ENCODE measurements at places on chromosomes 13 and 19.
A peak's percentile ranks its signal among the peaks of the same experiment; 100 is the strongest.

GRCh38 chr19:7772752-7773291 lies 9.8 kb downstream of the CLEC4M start:
- no peak for DNase-seq

GRCh38 chr19:43624933-43625332 lies 5.5 kb upstream of the ZNF428 start:
- peak; percentile 77 for DNase-seq

- DNase-seq, result no peak
Measured at GRCh38 chr13:73341748-73342147, 282.9 kb downstream of the KLF5 start.

DNA sequence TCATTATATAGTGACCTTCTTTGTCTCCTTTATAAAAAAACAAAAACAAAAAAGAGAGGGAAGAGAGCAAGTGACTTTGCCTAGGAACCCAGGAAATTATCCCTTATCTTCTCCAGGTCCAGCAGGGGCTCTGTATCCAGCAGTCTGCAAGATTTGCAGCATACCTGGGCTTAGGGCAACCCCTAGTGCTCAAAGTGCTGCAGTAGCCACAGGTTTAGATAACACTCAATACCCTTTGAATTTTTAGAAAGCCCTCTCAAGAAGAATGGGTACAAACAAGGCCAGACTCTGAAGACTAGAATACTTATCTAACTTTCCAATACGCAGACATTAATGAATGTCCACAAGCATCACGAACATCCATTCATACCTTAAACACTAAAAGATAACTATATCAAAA lies 43.2 kb downstream of the CCNA1 start:
- DNase-seq, result no peak

- no peak for DNase-seq
Measured at GRCh38 chr13:101686003-101686402, 233.5 kb downstream of the ITGBL1 start.

DNA sequence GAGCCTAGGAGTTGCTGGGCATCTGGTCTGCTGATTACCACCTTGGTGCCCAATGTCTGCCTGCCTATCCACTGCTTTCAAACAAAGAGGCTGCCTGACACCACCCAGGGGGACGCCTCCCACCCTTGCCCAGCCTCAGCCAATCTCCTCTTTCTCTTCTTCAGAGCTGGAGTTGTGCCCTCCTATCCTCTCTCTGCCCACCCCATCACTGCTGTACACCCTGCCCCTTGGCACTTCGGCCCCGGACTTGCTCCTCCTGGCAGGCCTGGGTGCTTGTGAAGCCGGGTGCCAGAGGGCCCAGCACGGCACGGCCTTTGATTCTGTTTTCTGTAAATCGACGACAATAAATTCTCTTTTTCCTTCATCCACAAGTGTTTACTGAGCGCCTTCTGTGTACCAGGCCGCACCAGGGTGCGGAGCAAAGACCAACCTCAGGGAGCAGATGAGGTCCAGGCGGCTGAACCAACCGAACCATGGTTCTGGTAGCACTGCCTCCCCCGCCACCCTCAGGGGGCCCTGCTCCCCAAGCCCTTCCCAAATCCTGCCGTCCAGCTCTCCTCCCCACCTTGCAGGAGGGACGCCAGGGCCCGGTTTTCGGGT lies 5.0 kb downstream of the RNF225 start:
- no peak for DNase-seq

- no peak for DNase-seq
Measured at GRCh38 chr19:58334691-58335249, 8.0 kb downstream of the ZSCAN22 start.

DNA sequence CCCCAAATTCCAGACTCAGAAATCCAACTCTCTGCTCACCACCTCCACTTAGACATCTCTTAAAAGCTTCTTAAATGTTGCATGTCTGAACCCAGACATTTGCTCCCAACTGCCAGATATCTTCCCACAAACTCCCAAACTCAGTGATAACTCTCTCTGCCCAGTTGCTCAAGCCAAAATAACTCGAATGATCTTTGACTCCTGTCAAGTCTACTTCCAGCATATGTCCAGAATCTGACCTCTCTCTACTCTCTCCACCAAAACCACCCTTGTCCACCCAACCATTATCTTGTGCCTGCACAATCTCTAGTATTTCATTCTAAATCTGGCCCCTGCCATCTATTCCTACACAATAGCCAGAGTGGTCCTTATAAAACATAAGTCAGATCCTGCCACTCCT lies 99.3 kb downstream of the FGF14 start:
- DNase-seq, result no peak

GRCh38 chr13:110876609-110877008 lies 38.3 kb downstream of the ANKRD10 start:
- DNase-seq, result no peak

GRCh38 chr13:79862515-79862914 lies 381.6 kb downstream of the NDFIP2 start:
- no peak for DNase-seq

- no peak for DNase-seq
Measured at GRCh38 chr13:58474581-58474980, 843.0 kb downstream of the PCDH17 start.

GRCh38 chr13:113836768-113837559 lies 26.9 kb downstream of the GAS6 start:
- no peak for DNase-seq

DNA sequence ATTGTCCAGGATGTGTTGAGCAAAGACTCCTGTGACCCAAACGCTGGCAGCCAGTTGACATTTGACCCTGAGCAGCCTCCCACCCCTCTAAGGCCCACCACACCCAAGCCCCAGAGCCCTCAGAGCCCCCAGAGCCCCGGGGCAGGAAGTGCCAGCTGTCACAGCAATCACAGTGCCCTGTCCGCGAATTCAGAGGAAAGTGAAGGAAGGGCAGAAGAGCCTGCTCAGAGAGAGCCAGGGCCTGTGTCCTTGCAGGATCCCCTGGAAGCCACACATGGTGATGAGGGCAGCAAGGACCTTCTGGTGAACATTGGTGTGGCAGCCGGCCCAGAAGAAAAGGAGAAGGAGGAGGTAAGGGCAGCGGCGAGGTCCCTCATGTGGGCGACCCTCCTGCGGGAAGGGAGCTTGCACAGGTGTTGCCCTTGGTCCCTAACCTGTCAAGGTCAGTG lies 63.7 kb downstream of the SPATA13 start:
- no peak for DNase-seq

- no peak for DNase-seq
Measured at GRCh38 chr19:4278419-4279266, at the start of gene SHD. SHD (plus strand) TSS chr19:4279266; CDS start chr19:4280064, 798 bp downstream.

GRCh38 chr19:13033819-13034611 lies 38.7 kb downstream of the NFIX start:
- DNase-seq, result no peak

- DNase-seq, result no peak
Measured at GRCh38 chr13:83618966-83619365, 263.3 kb downstream of the SLITRK1 start.

DNA sequence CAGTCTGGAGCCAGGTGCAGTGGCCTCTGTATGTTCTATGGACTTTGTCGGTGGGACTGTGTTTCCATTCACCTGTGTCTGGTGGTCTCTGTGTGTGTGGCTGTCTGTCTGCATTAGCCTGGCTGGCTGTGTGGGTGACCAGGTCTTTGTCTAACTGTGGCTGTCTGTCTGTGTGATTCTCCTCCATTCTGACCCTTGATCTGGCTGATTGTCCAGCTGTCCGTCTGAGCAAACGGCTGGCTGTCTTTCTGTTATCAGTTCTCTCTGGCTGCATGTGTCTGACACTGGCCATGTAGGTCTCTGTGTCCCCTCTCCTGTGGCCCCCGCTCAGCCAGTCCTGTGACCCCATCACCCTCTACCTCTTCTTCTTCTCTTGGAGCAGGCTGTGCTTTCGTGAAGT lies 53.2 kb downstream of the CELF5 start:
- DNase-seq, result no peak

DNA sequence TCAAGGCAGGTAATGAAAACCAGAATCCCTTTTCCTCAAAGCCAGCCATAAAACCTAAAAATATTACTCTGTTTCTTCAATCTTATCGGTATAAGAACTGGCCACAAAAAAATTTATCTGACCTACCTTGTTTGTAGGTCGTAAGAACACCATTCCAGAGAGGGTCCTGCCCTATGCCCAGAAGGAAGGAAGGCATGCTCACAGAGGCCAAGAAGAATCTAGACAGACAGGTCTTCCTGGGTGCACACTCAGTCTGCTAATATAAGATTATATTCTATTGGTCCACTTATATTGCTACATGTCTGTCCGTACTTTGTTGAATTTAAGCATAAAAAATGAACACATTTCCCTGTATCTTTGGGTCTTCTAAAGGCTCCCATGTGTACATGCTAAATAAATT lies 2136.1 kb upstream of the PCDH20 start:
- no peak for DNase-seq

DNA sequence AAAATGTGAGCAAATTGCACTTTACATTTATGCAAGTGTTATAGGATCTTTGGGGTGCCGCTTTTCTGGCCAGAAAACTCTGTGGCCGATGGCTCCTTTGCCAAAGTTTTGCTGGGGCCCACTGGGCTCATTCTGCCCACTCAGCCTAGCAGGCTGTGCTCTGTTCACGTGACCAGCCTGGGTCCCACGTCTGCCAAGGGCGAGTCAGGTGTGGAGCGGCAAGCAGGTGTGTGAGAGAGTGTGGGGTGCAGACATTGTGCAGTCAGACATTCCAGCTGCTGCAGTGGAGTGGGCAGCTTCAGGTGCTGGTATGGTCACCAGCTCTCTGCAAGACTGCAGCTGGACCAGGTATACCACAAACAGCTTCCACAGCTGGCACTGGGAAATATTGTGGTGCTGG lies 2305.7 kb downstream of the PCDH9 start:
- DNase-seq, result no peak

- DNase-seq, result no peak
Measured at GRCh38 chr13:112133499-112134390, 66.8 kb downstream of the SOX1 start.

DNA sequence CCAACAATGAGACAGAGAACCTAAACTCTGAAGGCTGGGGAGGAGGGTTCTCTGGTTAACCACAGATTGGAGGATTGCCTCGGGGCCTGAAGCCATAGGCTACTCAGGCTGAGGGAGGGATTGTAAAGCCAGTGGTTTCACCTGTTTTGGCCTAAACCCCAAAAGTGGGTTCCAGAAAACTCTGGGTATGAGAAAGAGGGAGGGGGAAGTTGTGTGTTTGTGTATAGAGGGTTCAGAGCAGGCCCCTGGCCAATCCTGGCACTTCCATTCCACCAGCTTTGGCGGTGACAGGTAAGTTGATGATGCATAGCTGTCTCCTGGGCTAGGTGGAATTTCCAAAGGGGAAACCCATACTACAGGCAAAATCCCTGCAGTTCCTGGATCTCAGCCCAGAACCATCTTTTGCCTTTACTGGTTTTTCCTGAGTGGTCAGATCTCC lies 13.5 kb upstream of the CCDC97 start:
- DNase-seq, result no peak

DNA sequence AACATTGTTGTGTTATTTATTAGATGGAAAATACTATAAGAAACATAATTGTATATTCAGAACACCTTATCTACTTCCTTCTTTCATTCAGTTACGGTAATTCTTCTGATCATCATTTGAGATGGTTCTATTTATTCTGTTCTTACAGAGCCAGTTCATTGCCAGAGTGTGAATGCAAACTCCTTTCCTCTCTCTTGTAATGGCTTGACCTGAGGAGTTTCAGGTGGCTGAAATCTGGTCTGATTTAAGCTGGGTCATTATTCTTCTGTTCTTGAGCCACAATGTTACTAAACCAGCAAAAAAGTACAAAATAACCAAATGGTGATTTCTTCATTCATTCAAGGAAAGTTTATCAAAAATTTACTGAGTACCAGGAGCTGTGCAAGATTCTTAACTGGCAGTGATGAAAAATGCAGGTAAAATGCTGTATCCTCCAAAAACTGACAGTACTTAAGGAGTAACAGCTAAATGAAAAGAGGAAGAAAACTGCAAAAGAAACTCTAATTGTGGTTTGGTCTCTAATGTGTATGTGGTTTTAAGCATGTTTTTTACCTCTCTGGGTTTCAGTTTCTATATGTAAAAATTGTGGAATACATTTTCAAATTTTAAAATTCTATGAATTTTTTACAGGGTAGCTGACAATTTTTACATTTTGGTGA lies 182.4 kb upstream of the UFM1 start:
- DNase-seq, result no peak

- DNase-seq, result no peak
Measured at GRCh38 chr13:20301403-20302071, 69.4 kb upstream of the GJB6 start.

- DNase-seq, result no peak
Measured at GRCh38 chr13:27562457-27562856, 57.9 kb downstream of the LNX2 start.

DNA sequence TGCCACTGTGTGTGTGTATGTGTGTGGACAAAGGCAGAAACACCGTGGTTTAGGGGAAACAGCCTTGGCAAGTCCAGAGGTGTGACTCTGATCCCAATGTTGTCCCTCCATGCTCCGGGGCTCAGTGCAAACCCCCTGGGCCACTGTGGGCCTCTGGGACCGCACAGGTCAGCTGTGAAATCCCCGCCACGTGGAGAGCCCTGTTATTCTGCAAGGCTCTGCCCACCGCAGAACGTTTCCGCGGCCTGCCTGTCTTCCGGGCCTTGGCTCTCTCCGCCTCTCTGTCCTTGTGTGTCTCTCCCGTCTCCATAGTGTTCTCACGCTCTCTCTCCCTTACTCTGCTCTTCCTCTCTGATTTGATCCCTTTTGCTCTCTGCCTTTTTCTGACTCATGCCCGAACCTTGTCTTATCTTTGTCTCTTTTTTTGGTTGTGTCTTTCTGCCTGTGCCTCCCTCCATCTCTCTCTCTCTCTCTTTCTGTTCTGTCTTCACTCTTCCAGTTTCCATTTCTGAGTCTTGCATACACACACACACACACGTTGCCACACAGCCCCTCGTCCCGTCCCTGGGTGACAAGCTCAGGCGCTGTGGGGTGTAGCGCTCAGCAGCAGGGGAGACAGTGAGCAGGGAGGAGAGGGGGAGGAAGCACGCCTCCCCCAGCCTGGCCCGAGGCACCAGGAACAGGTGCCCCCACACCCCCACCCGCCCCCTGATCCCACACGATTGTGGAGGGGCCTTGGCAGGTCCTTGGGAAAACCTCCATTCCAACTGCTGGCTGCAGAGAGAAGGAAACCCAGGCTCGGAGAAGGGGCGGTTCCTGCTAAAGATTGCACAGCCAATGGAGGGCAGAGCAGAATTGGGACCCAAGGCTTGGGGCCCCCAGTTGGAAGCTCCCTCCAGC lies 3.0 kb downstream of the TTYH1 start:
- DNase-seq, result no peak

DNA sequence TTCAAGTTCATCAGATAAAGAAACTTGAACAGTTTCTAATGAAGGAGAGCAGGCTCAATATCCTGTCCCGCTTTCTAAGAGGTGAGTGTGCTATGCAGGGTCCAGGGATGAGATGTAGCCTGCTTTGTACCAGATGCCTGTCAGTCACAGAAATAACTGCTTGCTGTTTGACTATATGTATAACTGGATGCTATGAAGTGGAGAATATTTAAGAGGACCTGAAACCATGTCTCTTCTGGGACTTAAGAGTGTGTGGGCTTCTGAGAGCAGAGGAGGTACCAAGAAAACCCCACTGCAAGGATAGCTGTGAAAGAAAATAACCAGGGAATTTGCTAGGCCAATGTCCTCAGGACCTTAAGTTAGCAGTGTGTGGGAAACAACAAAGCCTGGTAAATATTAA lies 246.3 kb upstream of the RFC3 start:
- DNase-seq, result no peak

GRCh38 chr19:1461862-1462261 lies 11.9 kb downstream of the APC2 start:
- DNase-seq, result no peak
